ENCODE measurements at places on chromosomes 2 and 18.
A peak's percentile ranks its signal among the peaks of the same experiment; 100 is the strongest.

DNA sequence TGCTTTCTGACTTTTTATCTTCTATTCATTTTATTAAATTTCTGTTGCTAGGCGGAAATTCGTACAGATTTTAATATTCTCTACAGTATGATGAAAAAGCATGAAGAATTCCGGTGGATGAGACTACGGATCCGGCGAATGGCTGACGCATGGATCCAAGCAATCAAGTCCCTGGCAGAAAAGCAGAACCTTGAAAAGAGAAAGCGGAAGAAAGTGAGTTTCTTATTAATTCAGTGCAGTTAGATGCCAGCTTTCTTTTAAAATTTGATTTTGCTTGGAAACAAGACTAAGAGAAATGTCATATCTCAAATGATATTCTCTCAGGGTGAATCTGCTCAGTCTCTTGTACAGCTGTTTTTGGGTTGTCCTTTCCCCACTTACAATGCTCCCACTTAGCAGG lies 84.3 kb downstream of the MGAT5 start:
- no peak for DNase-seq

DNA sequence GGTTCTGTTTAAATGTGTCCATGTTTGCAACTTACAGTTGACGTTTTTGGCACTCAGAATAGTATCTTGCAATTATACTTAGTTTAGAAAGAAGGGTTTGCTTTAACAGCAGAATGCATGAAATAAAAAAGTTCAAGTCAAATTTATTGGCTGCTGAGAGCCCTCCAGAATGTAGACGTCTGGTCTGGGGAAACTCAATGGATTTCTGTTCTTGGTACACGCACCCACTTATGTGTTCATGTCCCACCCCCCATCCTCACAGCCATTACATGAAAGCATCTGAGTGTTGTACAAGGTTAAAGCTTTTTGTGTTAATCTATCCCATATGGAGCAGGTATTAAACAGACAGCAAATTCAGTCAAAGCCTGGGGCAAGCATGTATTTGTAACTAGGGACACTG lies 219.5 kb downstream of the SOX11 start:
- DNase-seq = no peak

GRCh38 chr18:50171406-50171805 lies 23.5 kb downstream of the MYO5B start:
- no peak for DNase-seq

GRCh38 chr2:102256276-102256675 lies 55.1 kb upstream of the IL1RL1 start:
- no peak for DNase-seq

DNA sequence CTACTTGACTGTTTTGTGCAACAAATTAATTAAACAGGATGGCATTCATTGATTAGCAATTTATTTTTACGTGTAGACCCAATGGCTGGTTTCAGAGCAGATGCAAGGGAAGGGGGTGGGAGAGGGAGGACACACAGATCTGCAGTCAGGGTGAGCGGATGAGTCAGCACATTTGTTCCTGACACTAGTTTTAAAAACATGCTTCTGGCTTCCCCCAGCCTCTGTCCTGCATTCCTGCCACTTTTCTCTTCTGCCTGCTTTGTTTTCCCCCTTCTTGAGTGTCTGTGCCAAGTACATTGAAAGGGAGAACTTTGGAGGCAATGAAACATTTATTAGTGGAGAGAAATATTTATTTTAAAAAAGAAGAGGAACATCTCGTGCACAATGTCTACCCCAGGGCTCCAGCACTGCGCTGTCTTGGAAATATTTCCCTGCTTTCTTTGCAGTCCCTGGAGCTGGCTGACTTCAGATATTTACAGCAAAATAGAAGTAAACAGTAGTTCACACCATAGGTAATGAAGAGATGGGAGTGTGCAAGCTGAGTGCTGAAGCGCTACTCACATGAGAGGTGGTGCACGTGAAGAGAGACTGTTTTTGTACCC lies 52.2 kb downstream of the NRP2 start:
- no peak for DNase-seq

DNA sequence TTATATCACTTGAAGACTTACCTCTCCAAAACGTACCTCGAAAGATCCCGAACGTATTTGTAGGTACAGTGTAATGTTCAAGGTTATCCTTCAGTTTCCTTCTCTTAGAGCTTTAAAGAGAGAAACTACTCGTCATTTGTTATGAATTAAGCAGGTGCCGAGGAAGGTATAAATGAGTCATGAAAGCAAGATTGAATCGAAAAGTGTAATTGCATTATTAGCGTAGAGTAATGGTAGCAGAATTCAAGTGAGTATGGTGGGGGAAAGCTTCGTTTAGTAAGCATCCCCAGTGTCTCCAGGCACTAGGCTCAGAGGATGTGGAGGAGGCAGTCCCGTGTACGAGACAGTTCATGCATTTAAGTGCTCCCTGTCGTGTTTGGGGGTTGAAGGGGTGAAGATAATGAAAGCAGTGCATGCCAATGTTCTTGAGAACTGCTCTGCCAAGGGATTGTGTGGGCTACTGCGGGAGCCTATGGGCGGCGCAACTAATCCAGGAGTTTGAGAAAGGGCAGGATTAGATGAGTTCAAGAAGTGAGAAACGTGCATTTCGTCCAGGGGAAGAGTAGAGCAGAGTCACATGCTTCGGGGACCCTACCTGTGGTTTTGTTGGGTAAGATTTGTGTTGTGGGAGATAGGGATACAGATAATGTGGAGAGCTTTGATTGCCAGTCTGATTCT lies 858 bp downstream of the POLR1B start:
- DNase-seq = no peak

DNA sequence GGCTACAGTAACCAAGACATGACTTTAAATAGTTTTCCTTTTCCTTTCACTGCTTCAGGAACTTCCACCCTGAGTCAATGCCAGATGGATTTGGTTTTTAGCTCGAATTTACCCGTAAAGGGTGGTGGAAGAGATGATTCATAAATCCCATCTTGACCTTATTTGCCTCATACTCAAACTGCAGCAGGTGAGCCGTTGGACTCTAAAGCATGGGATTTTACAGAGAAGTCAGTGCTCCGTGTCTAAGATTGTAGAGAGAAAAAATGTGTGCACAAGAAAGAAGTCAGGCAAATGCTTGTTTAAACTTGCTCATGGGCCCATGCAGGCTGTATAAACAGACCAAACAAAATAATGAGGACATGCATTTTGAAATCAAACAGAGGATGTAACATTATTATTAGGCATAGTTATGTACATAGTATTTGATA lies 369.7 kb upstream of the TRIB2 start:
- DNase-seq = no peak

DNA sequence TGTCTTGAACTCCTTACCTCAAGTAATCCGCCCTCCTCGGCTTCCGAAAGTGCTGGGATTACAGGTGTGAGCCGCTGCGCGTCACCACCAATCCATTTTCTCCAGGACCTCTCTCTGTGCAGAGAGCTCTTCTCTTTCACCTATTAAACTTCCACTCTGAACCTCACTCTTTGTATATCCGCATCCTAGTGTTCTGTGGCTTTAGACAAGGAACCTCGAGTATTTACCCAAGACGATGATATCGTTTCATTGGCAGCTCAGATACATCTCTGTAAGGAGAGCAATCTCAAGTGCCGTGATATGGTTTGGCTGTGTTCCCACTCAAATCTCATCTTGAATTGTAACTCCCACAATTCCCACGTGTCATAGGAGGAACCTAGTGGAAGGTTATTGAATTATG lies 15.1 kb upstream of the WDR33 start:
- DNase-seq = no peak

GRCh38 chr2:39704540-39704939 lies 38.8 kb downstream of the TMEM178A start:
- no peak for DNase-seq

GRCh38 chr18:65235966-65236624 lies 514.7 kb upstream of the CDH7 start:
- peak; percentile 58 for DNase-seq

GRCh38 chr2:46161911-46162310 lies 135.3 kb upstream of the EPAS1 start:
- no peak for DNase-seq

DNA sequence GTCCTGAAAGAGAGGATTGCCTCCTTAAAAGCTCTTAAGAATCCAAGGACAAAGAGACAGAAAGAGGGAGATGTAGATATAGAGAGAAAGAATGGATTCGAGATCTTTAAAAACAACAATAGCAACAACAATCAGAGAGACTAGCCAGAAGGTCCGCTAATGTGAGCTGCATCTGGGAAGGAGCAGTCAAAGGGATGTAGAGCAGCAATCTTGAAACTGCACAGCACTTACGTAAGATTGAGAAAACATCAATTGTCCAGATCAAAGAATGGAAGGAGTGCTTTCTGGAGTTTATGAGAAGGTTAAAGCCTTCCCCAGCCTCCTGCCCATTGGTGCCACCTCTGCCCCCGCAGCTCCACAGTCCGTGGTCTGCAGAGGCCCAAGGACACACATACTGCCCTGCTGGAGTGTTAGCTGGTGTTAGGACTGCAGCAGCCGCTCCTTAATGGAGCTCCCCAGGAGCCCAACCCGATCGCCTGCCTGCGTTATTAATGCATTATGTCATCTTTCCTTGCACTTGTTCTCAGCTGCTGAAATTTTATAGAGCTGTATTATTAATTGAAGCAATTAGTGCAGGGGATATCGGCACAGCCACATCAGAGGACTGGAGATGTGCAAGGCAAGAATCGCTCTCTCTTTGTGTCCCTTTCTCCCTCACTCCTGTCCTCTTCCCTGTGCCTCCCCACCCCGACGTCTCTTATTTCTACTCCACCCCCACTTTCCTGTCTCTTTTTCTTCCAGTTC lies 94.2 kb upstream of the STPG4 start:
- DNase-seq = peak; percentile 50

DNA sequence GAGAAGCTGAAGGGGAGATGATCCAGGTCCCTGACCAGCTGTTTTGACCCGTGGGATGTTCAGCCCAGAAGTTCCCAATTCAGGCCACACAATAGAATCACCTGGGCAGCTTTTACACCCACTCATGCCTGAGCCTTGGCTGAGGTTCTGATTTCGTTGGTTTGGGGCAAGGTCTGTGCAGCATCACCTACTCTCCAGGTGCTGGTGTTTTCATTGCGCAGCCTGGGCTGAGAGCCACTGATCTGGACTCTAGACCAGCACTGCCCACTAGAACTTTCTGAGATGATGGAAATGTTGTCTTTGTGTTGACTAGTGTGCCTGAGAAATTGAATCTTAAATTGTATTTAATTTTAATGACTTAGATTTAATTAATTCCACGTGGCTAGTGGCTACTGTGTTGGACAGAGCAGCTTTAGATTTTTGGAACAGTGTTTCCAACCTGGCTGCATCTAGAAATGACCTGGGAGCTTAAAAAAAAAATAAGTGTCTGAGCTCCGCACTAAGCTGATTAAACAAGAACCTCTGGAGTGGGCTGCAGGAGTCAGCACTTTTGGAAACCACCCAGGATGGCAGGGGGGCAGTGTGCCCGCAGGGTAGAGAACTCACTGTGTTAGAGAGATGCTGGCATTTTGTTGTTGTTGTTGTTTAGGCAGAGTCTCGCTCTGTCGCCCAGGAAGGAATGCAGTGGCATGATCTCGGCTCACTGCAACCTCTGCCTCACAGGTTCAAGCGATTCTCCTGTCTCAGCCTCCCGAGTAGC lies 33.7 kb downstream of the DYSF start:
- no peak for DNase-seq

- DNase-seq = no peak
Measured at GRCh38 chr18:79987566-79987965, 797 bp downstream of the TXNL4A start.

DNA sequence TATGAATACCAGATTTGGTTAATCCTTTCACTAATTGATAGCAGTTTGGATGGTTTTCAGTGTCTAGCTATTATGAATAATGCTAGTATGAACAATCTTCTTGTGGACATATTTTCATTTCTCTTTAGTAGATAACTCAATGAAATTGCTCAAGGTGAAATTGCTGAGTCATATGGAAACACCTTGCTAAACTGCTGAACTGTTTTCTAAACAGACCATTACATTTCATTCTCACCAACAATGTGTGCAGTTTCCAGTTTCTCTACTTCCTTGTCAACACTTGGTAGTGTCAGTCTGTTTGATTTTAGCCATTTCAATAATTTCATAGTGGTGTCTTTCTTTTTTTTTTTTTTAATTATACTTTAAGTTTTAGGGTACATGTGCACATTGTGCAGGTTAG lies 250.0 kb downstream of the HRH4 start:
- DNase-seq = no peak

DNA sequence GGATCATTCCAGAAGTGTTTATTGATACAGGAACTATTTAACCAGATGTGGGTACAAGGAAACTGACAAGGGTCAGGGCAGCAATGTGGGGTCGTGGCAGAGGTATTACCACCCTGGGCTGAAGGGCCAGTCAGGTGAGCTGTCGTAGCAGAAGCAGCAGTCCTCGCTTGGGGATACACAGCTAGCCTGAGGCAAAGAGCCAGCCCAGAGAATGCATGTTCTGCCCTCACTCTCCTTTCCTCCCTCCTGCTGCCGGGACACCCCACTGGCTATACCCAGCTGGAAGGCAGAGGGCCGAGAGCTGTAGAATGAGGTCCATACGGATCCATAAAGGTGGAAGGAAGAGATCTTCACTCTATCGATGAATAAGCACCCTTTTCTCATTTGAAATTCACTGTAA lies 32.2 kb upstream of the GBX2 start:
- DNase-seq = no peak

GRCh38 chr2:10549195-10549594 lies 101.1 kb upstream of the ODC1 start:
- no peak for DNase-seq

DNA sequence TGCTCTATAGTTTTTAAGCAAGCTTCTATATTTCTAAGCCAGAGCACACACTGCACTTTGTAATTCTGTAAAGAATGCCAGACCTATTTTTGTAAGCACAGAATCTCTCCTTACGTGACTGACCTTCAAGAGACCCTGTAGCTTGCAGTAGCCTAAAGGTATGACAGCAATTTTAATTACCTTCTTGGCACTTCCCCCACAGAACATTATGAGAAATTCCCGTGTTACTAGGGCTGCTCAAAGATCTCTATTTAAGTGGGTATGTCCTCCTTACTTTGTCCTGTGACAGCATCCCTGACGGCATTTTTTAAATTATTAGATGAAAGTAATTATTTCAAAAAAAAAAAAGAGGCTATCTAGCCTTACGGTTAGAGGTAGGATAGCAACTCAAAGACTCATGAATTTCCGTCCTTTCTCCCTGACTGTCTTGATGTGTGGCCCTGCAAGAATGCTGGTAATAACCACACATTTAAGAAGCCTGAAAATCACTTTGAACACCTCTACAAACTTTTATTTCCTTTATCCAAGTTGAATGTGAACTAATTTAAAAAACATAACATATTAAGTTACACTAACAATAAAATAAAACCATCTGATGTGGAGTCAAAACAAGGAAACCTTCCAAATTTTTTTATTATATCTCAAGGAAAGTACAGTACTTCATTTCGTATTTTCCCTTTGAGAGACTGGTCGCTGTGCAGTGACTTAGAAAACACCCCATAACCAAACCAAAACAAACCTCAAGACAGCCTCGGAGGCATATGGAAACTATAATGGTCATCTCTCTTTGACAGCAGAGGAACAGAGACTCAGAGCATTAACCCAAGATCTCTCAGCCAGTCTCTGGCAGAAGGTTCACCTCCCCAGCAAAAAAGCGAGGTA lies 54.9 kb downstream of the THUMPD2 start:
- DNase-seq = no peak
